Sciatic nerve (tissue), 2 donors: ENCODE measurements at places on chromosomes 7 and 10.

- DNase-seq, result no peak
Measured at GRCh38 chr10:129126982-129127381, 340.1 kb upstream of the MGMT start.

GRCh38 chr10:108598320-108598695 is 1325.0 kb downstream of the XPNPEP1 start:
- no peak for DNase-seq

DNA sequence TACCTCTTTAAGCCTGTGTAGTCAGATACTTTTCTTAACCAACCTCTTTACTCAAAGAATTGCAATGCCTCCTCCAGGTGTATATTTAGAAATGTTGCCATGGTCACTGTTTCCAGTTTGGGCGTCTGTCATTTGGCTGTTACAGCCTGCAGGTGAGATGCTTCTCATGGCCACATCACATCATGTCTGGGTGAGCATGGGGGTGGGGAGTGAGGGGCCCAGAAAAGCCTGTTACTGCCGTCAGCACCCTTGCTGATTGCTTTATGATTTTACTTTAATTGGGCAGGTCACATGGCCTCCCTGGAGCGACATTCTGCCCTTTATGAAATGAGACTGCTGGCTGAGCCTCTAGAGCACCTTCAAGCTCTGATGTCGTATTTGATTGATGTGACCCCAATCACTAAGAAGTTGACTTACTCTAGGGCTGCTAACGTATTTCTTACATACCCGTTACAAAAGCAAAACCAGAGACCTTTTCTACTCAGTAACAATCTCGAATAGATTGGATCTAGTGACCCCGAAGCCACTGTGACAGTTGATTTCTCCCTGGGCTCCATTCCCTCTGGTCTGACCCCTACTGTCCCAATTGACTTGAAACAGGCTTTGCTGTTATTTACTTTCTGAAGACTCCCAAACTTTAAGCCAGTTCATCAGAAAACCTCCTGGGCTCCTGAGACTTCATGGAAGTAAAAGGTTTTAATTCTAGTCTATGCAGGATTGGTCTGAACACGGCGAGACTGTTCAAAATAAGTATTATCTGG is 60.7 kb downstream of the OTUD1 start:
- no peak for DNase-seq

DNA sequence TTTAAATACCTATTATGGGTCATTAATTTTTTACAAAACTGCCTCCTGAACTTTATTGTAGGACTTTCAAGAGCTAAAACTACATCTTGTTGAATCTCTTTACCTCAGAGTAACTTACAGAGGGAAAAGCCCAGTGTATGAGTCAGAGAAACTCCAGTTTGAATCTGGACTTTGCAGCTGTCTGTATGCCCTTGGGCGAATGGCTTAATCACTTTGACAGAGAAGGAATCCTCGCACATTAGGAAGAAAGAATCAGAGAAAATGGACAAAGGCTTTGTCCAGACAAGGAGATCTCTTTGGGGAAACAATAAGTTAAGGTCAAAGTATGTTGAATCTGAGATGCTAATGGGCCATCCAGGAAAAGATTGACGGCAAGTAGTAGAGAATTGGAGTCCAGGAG is 484.2 kb upstream of the CELF2 start:
- no peak for DNase-seq

GRCh38 chr10:44280226-44281014 is 104.5 kb downstream of the CXCL12 start:
- DNase-seq, result no peak

- no peak for DNase-seq
Measured at GRCh38 chr7:138962561-138963270, 18.5 kb downstream of the KIAA1549 start.

DNA sequence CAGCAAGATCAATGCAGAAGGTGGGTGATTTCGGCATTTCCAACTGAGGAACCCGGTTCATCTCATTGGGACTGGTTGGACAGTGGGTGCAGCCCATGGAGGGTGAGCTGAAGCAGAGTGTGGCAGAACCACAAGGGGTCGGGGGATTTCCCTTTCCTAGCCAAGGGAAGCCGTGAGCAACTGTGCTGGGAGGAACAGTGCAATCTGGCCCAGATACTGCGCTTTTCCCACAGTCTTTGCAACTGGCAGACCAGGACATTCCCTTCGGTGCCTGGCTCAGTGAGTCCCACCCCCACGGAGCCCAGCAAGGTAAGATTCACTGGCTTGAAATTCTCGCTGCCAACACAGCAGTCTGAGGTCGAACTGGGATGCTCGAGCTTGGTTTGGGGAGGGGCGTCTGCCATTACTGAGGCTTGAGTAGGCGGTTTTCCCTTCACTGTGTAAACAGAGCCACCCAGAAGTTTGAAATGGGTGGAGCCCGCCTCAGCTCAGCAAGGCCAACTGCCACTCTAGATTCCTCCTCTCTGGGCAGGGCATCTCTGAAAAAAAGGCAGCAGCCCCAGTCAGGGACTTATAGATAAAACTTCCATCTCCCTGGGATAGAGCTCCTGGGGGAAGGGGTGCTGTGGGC is 58.6 kb upstream of the SLC26A5 start:
- no peak for DNase-seq

DNA sequence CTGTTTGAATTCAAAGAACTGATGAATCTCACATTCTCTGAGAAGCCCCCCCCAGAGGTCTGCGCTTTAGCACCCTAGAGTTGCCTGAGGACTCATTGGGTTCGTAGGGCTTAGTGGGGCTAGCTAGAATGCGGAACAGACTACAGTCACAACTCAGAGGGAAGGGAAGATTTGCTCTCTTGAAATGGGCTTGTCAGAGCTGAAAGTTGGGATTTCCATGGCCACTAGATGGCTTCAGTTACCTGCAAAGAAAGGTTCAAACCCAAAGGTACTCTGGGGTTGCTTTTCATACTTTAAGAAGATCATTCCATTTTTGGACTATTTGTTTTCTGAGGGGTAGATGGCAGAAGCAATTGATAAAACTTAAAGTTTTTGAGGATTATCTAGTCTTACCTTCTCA is 205.0 kb downstream of the BBS9 start:
- DNase-seq, result no peak

GRCh38 chr7:93569189-93569588 is 5.3 kb downstream of the CALCR start:
- DNase-seq, result no peak

- no peak for DNase-seq
Measured at GRCh38 chr10:78284381-78284780, 250.7 kb downstream of the RPS24 start.

DNA sequence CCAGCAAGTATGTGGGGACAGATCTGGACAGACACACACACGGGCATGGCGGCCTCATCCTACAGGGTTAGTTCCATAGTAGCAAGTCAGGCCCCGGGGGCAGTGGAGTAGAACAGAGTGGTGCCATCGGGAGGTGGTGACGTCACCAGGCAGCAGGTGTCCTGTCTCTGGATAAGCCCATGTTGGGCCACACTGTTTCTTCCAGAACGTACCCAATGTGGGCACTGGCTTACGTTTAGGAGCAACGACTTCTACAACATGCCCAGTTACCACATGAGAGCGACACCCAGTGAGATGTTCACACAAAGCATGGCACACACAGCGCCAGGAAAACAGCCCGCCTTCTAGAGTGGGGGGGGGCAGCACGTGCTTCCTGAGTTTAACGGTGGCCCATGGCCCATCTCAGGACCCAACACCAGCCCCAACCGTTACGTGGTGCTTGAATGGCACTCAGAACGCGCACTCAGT is 67.8 kb downstream of the CTBP2 start:
- DNase-seq, result peak; percentile 51

DNA sequence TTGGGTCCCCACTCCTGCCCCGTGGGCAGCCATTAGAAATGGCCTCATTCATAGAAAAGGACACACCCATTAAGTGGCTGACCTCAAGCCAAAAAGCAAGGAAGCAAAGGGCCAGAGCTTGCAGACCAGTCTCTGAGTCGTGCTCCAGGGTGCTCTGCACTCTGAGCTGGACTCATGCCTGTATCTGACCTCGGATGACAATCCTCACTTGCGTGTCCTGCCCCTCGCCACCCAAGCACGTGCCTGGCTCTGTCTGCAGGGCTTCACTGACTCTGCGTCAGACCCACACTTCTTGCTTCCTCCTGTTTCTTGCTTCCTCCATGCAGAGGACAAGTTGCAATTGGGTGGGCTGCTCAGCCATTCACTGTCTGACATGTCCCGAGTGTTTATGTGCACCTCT is 138.8 kb downstream of the OAT start:
- no peak for DNase-seq

DNA sequence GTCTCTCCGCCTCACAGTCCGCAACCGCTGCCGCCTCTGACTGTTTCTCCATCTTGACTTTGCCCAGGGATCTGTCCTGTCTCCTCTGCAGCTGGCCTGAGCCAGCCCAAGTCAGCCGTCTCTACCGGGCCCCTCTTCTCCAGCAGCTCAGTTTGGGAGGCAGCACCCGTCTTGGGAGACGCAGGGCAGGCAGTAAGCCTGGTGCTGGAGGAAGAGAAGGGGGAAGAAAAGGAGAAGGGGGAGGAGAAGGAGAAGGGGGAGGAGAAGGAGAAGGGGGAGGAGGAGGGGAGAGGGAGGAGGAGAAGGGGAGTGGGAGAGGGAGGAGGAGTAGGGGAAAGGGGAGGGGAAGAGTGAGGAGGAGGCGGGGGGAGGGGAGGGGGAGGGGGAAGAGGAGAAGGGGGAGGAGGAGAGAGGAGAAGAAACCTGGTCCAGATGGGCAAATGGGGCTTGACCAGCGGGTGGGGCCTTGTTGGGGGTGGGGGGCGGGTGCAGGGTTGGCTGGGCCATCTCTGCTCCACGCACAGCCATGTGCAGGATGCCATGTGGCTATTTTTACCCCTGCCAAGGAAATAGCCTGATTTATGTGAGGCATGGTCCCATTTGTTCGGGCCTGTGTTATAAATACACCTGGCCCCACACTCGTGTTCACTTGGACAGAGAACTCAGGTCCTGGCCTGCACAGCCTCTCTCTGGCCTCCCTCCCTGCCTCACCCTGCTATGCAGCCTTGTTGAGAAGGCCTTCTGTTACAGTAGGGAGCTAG is 35.9 kb upstream of the FZD9 start:
- no peak for DNase-seq

GRCh38 chr7:151082141-151083070 is 887 bp downstream of the TMUB1 start:
- peak; percentile 66 for DNase-seq

- DNase-seq, result no peak
Measured at GRCh38 chr10:129887986-129888783, 75.9 kb downstream of the EBF3 start.

- DNase-seq, result no peak
Measured at GRCh38 chr7:65746398-65746669, 126.5 kb upstream of the VKORC1L1 start.

DNA sequence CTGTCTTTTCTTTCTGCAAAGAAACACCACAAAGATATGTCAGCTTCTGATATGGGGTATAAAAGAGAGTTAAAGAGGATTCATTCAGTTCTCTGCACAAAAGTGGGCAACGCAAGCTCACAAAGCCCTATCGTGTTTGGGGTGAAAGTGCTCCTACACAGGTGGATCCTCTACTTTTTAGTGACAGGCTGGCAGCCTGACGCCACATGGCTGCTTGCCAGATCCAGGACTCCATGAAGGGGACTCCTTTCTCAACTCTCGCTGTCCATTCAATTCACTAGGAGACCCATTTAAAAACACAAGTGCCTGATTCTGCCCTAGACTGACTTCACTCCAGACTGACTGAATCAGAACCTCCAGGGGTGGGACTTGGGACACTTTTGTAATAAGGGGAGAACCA is 8.0 kb downstream of the PARP12 start:
- DNase-seq, result no peak

- DNase-seq, result no peak
Measured at GRCh38 chr10:11012421-11013295, 5.0 kb upstream of the CELF2 start.

- no peak for DNase-seq
Measured at GRCh38 chr7:96184783-96185182, 137.1 kb downstream of the SLC25A13 start.

DNA sequence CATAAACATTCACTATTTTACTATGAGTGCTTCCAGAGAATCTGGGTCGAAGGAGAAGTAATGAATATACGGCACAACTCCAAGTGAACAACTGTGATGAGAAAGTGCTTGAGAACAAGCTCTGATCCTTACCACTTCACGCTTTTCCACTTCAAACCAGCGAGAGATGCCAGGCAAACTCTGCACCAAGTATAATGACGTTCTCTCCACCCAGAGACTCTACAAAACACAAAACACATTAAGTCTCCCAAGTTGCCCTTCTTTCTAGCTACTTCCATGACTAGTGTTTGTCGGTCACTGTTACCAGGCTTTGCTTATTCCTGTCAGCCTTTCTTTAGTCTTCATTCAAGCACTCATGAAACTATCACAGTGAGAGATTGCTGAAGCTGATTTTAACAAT is 193.1 kb upstream of the IMMP2L start:
- no peak for DNase-seq

DNA sequence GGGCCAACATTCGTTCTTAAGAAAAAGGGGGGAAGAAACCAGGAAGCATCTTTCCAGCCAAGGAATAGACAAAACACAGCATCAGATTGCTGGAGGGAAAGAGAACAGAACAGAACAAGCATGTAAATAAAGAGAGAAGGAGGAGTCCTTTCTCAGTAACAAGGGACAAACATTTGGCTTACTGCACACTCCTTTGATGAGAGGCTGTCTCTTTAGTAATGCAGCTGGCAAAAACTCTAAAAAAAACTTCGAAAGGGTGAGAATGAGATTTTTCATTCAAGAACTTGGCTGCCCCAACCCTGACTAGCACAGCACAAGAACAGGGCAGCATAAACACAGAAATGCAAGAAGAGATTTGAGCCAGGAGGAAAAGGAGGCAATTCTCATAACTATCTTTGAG is 38.9 kb upstream of the IL6 start:
- DNase-seq, result no peak

- no peak for DNase-seq
Measured at GRCh38 chr7:139691253-139691781, 86.5 kb downstream of the HIPK2 start.

- no peak for DNase-seq
Measured at GRCh38 chr7:141477865-141478264, 73.3 kb upstream of the AGK start.

DNA sequence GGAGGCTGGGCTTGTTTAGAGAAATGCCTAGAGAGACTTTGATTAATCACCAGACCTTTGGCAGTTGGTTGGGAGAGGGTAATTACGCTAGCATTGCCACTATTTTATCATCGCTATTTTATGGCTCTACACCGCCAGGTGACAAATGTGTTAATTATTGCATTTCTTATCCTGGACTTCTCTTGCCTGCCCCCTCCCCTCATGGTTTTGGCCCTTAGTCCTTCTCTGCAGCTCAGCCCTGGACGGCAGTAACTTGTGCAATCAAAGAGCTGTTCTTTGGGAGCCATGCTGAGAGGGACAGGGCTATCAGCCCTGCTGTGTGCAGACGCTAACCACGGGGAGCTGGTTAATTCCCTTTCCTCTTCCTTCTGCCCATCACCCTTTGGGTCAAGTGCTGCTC is 585.0 kb downstream of the AUTS2 start:
- DNase-seq, result no peak

DNA sequence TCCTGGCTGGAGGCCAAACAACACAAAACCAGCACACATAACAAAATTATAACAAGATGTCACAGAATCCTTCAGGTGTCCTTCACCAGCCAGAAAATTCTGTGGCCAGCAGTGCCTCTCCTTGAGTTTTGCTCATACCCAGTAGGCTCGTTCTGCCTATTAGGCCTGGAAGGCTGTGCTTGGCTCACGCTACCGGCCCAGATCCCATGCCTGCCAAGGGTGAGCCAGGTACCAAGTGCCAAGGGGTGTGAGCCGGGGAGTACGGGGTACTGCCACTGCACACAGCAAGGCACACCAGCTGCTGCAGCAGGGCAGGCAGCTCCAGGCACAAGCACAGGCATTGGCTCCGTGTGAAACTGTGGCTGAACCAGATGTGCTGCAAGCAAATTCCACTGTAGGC is 1562.0 kb downstream of the REEP3 start:
- no peak for DNase-seq
